Foreskin fibroblast (primary cell): ENCODE measurements at places on chromosomes 2 and 18.
A peak's percentile ranks its signal among the peaks of the same experiment; 100 is the strongest.

DNA sequence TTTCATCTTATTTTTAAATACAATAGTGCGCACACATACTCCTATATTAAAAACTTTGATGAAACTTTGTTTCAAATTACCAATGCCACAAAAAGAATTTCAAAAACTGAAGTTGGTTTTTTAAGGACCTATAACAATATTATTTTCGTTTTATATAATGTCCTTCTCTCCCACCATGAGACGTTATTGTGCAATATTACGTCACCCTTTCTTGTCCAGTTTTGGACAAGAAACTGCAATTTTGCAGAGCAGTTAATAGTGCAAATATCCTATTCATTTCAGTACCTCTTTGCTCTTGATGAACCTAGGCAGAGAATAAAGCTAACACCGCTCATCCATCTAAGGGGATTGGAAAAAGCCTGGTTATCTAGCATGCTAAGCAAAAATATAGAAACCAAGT lies 9.7 kb upstream of the ZNF516 start:
- no peak for DNase-seq

- no peak for DNase-seq
Observed at GRCh38 chr18:62493033-62493862, 29.6 kb upstream of the ZCCHC2 start.

DNA sequence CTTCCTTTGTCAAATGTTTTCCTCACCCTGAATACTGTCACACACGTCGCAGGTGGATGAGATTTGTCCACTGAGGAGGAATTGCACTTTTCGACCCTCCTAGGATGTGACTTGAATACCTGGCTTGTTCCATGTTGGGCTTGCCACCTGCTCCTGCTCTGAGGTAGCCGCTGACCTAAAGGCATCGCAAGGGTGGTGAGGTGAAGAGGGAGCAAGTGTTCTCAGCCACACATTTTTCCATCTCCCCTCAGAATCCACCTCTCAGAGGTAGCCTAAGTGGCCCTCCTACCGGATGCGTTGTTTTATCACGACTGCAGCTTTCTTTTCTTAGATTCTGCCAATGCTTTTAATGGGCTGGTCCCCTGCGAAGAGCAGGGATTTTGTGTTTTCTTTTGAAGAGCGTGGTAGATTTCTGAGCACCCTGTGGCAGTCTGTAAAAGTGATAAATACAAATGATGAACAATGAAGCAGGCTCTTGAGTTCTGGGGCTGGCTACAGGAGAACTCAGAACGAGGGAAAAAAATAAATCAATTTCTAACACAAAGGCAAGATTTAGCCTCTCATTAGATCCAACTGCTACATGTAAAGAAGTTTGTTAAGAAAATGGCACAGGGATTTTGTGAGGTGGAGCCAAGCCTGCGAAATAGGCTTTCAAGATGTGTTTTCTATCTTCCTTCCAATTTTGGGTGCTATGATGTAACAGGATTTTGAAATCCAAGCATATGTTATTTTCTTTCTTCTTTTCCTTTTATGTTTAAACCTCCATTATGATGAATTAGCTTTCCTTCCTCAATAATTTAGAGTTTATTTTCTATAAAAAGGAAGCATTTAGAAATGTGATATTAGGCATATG lies 386.7 kb downstream of the TGIF1 start:
- no peak for DNase-seq

- DNase-seq = peak; percentile 92
Observed at GRCh38 chr2:181465676-181466375, 8.6 kb downstream of the ITGA4 start.

DNA sequence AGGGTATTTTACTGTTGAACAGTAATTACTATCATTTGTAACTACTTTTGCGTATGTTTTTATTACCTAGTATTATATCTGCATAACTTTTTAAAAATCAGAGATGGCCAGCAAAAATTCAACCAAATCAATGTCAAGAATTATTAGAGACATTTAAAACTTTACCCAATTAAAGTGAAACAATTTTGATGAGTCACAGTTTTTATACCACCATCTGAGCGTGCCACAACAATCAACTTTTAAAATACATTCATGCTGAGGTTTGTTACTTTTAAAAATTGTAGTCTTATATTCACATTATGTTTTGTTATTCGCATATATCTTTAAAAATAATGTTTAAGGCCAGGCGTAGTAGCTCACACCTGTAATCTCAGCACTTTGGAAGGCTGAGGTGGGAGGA lies 114.9 kb downstream of the RTN4 start:
- DNase-seq = no peak

DNA sequence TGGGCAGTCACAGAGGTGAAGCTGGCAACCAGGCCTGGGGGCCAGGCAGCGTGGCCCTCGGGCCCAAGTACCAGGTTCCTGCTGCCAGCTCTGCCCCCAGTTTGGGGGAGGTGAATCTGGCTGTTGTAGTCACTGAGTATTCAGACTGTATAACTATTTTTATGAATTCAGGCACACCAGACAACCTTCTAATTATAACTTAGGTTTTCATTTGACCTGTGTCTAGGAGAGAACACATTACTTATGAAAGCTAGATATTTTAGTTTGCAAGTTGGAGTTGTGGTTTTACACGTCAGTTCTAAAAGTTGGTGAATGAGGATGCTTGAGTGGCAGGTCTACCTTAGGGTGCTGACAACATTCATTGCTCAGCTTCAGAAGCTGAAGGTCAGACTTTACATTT lies 71.7 kb downstream of the LIMS1 start:
- DNase-seq = no peak

DNA sequence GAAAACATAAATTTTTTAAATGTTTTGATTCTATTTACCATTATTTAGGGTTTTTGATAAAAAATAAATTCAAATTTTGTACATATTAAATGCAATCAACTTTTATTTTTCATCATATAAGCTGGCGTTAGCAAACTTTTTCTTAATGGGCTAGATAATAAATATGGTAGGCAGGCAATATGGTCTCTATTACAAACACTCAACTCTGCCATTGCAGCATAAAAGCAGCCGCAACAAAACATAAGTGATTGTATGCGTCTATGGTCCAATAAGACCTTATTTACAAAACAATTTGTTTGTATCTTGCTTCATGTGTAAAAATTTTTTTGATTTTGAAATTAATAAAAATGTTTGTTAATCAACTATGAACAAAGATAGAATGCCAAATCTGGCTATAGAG lies 116.8 kb upstream of the GLI2 start:
- DNase-seq = no peak

GRCh38 chr2:46001290-46001689 lies 295.9 kb upstream of the EPAS1 start:
- no peak for DNase-seq

GRCh38 chr2:165572151-165572550 lies 102.7 kb downstream of the CSRNP3 start:
- no peak for DNase-seq

- peak; percentile 17 for DNase-seq
Observed at GRCh38 chr2:222024932-222025880, 273.6 kb downstream of the PAX3 start.

GRCh38 chr18:42883169-42883568 lies 232.3 kb downstream of the RIT2 start:
- DNase-seq = no peak

GRCh38 chr2:375270-375955 lies 87.5 kb upstream of the ALKAL2 start:
- DNase-seq = no peak

GRCh38 chr2:219158586-219158985 lies 2.0 kb downstream of the NHEJ1 start:
- no peak for DNase-seq

- no peak for DNase-seq
Observed at GRCh38 chr2:201936817-201937216, 96.8 kb upstream of the FZD7 start.

GRCh38 chr2:127818794-127819425 lies 7.9 kb upstream of the WDR33 start:
- DNase-seq = no peak

GRCh38 chr2:168466834-168467565 lies 10.9 kb downstream of the CERS6 start:
- no peak for DNase-seq

DNA sequence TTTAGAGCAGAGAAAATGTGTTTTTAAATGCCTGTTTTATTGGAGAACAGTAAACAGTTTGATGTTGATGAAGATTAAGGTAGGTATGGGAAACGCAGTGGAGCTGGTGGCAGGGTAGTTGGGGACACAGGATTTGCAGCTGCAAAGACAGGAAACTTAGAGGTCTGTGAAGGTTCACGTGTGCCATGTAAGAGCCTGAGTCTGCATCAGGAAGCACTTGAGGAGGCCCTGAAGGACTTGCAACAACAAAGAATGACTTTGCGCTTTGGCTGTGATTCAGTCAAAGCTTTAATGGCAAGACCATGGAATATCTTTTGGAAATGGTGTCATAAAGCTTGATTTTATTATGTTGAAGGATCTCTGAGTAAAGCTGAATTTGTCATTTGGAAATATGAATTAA lies 347.6 kb upstream of the KCNJ3 start:
- DNase-seq = no peak

GRCh38 chr18:28095631-28096030 lies 81.3 kb downstream of the CDH2 start:
- DNase-seq = no peak

GRCh38 chr2:10993001-10993481 lies 81.3 kb downstream of the KCNF1 start:
- DNase-seq = peak; percentile 10

GRCh38 chr2:8290771-8291352 lies 391.0 kb upstream of the ID2 start:
- DNase-seq = no peak

DNA sequence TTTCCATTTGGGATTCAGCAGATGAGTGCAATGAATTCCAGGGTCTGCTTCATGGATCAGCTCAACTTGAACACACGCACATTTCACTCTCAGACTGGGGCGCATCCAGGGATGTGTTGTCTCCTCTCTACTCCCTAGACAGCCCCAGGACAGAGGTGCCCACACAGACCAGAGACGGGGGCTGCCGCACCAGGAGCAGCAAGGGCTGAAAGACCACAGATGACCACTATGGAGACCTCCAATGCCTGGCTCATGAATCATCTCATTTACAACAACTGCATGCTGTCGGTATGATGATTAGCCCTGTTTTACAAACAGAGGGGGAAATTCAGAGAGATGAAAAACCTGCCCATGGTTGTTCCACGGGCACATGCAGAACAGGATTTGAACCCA lies 63.1 kb downstream of the CYP26B1 start:
- peak; percentile 2 for DNase-seq

DNA sequence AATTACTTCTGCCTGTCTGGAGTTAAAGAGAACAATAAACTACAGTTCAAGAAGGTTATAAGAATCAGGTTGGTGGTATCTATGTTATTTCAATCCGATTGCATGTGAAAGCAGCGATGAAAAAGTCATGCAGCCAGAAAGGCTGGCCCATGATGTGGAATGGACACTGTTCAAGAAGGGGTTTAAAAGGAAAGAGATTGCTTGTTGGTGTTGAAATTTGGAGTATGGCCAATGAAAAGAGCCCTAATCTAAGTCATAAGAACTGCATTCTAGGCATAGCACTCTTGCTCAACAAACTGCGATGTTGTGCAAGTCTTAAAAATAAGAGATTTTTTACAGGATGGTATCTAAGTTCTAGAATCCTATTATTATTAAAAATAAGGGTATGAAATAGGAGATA lies 61.3 kb downstream of the EFEMP1 start:
- DNase-seq = peak; percentile 93

GRCh38 chr18:23966909-23967308 lies 47.6 kb upstream of the TTC39C start:
- DNase-seq = no peak

DNA sequence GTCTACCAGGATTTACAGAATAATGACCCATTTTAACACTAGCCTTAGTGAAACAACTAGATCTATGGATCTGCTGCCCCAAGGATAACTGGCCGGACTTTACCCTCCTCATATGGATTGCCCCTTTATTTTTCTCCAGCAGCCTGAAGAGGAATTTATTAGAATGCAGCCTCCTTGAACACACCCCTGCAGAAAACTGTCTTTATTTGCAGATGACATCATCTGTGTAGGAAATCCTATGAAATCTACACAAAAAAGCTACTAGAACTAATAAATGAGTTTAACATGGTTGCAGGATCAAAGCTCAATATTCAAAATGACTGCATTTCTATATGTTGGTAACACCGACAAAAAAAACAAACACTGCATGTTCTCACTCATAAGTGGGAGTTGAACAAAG lies 29.6 kb downstream of the LBH start:
- no peak for DNase-seq
